ENCODE measurements at places on chromosomes 4 and X. TPM values are rescaled to one million over a fixed set of nuclear protein-coding genes. Genes with fewer than 3 reads are reported as not detected.

Gene PDZD4
- 24.8 TPM for total RNA-seq

Gene GRIA2
- not detected for total RNA-seq

DNA sequence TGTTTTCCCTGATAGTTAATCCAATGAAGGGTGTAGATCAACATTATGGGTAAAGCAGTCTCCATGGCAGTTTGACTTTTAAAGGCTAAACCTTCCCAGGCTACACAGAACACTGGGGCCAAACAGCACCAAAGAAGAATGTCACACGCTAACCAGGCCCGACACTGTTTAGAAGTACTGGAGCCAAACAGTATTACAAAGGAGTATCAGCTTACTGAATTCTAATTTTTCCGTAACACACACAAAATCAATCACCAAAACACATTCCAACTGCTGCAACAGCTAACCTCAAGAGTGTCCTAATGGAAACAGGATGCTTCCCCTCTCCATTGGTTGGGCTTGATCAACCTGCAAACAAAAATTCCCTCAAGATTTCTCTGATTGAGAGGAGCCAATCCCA, 783.5 kb downstream of the PCDH18 start:
- H3K36me3 ChIP-seq: no peaks in the 10 kb centered on the region
- H3K27me3 ChIP-seq: no peaks in the 10 kb centered on the region
- DNase-seq: no peak
- no peaks in the 10 kb centered on the region for H3K4me1 ChIP-seq

- H3K27me3 ChIP-seq: no peaks in the 10 kb centered on the region
- no peak overlapping the region for H3K27ac ChIP-seq
- no peak overlapping the region for H3K4me3 ChIP-seq
- no peak for DNase-seq
- H3K36me3 ChIP-seq: no peaks in the 10 kb centered on the region
These were observed 77.4 kb downstream of the WDR19 start for GRCh38 chr4:39259571-39260330.

DNA sequence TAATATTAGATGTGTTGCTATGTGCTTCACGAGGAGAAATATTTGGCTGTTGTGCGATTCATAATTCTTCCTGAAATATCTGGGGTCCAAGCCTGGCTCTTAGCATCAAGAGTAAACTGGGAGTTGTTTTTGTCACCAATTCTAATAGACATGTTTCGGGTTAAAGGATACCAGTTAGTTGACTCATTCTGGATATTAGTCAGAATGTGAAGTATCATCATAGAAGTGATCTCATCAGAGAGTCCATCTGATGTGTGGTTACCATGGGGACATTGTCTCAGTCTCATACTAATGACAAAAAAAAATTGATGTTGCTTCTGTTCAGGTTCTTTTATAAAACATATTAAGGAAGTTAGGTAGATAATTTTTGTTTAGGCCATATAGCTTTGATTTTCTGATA, 57.2 kb upstream of the MTMR1 start:
- H3K4me3 ChIP-seq: no peak overlapping the region
- H3K4me1 ChIP-seq: no peaks in the 10 kb centered on the region
- no peak overlapping the region for H3K27ac ChIP-seq
- DNase-seq: no peak
- H3K36me3 ChIP-seq: peaks cover 45% of the 10 kb centered on the region

All from CD4-positive, alpha-beta T cell (primary cell).